ENCODE measurements at places on chromosomes 11 and 22.

GRCh38 chr11:133347988-133348387, 184.3 kb downstream of the OPCML start:
- no peaks in the 10 kb centered on the region for H3K27me3 ChIP-seq
- H3K4me1 ChIP-seq: no peaks in the 10 kb centered on the region
- H3K36me3 ChIP-seq: no peaks in the 10 kb centered on the region
- H3K4me3 ChIP-seq: no peak overlapping the region

DNA sequence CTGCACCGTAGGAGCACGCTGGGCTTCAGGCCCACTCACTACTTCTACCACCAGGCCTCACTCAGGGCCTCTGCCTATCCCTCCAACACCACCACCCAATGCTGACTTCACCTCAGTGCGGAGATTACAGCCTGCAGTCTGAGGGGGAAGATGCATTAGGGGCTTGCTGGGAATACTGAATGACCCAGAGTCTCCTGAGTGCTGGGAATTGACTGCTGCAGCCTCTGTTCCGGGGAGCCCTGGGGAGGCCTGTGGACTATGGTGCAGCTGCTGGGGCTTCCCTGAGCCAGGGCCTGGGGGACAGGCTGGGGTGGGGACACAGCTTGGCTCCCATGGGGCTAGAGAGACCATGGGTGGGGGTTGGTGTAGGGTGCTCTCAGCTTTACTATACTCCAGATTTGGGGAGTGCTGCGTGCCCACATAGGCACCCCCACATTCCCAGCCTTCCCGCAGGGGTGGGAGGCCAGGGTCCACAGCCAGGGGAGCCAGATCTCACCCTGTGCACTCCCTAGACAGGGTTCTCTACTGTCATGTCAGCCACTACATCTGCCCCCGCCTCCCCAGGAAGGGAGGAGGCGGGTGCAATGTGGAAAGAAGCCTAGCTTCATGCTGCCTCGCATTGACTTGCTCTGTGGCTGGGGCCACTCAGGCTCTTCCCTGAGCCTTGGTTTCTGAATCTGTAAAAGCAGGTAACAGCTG, 44.4 kb downstream of the GDPD5 start:
- no peak for DNase-seq
- no peak overlapping the region for H3K27ac ChIP-seq
- peaks cover 4% of the 10 kb centered on the region for H3K36me3 ChIP-seq
- no peak overlapping the region for H3K4me3 ChIP-seq
- no peaks in the 10 kb centered on the region for H3K27me3 ChIP-seq
- H3K4me1 ChIP-seq: peaks cover 6% of the 10 kb centered on the region

GRCh38 chr22:46929046-46929709, 166.7 kb downstream of the TBC1D22A start:
- DNase-seq: no peak
- no peak overlapping the region for H3K4me3 ChIP-seq
- H3K27ac ChIP-seq: no peak overlapping the region
- H3K36me3 ChIP-seq: peaks cover 16% of the 10 kb centered on the region
- peaks cover 11% of the 10 kb centered on the region for H3K4me1 ChIP-seq

GRCh38 chr11:64437426-64437825, 78.5 kb downstream of the RPS6KA4 start:
- no peak overlapping the region for H3K4me3 ChIP-seq
- H3K27ac ChIP-seq: no peak overlapping the region
- H3K27me3 ChIP-seq: peaks cover 24% of the 10 kb centered on the region

DNA sequence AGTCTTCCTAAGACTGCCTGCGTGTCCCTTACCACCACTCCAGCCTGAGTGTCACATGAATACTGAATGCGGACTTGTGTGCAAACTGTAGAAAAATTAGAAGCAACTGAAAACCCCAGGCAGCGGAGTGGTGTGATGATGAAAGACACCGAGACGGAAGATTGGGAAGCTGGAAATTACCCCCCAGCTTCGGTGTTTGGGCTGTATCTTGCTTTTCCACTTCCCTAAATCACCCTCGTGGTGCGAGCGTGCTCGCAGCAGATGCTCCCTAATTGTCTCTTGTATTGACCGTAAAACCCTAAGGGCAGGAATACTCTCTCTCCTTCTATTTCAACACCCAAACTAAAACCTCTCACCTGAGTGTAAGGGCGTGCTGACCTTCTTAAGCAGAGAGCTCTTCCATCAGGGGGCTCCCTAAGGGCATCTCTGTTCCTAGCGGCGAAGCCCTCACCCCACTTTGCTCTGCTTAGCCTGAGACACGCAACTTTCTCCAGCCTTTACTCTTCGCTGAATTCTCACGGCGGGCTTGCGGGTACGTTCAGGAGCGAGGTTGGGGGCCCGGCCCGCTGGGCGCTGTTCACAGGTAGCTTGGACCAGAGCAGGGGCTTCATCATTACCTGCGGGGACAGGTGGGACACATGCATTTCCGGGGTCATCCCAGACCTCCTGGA, 62.4 kb downstream of the CRYBB2 start:
- DNase-seq: no peak
- peaks cover 7% of the 10 kb centered on the region for H3K4me1 ChIP-seq
- H3K27ac ChIP-seq: no peak overlapping the region
- H3K36me3 ChIP-seq: peaks cover 2% of the 10 kb centered on the region
- no peak overlapping the region for H3K4me3 ChIP-seq
- peaks cover 65% of the 10 kb centered on the region for H3K27me3 ChIP-seq

GRCh38 chr22:20424568-20424931, 13.1 kb downstream of the SCARF2 start:
- peaks cover 35% of the 10 kb centered on the region for H3K27me3 ChIP-seq
- H3K27ac ChIP-seq: no peak overlapping the region
- H3K4me1 ChIP-seq: peaks cover 6% of the 10 kb centered on the region
- H3K36me3 ChIP-seq: no peaks in the 10 kb centered on the region

- H3K36me3 ChIP-seq: no peaks in the 10 kb centered on the region
- DNase-seq: no peak
- H3K4me1 ChIP-seq: no peaks in the 10 kb centered on the region
- no peaks in the 10 kb centered on the region for H3K27me3 ChIP-seq
- no peak overlapping the region for H3K4me3 ChIP-seq
- no peak overlapping the region for H3K27ac ChIP-seq
These were observed 445.2 kb downstream of the NTM start for GRCh38 chr11:131815590-131815989.
